ENCODE measurements at places on chromosomes 6 and 20.

- no peak for DNase-seq
Observed at GRCh38 chr20:2305946-2306345, 10.1 kb downstream of the TGM3 start.

- no peak for DNase-seq
Observed at GRCh38 chr6:77038807-77039206, 424.5 kb downstream of the HTR1B start.

DNA sequence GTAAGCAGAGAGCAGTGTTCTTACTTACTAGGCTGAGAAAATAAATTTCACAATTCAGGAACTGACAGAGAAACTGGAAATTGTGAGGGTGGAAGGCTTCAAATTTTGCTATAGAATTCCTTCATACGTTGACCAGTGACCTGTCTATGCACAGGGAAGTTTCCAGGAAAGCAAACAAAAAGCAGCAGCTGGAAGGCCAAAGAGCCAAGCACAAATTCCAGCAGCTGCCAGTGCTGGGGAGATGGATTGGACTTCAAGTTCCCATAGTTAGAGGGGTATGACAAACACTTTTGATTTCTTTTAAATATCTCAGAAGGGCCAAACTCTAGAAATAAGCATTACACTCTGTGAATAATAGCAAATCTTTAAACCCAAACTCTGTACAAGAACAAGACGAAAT, 299.1 kb upstream of the KCNQ5 start:
- no peak for DNase-seq

DNA sequence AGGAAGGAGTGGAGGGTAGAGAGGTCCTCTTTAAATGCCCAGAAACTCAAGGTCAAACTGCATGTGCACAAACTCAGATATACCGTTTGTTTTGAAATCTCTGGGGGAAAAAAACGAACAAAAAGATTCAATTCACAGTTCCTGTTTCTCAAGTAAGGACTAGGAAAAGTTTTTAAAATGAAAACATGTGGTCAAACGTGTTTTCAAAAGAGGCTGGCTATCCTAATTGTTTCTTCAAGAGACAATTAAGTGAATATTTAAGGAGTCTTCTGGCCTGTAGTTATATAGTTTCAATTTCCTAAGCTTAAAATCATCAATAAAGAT, 3.1 kb downstream of the RSPO3 start:
- no peak for DNase-seq

GRCh38 chr20:61072398-61072797, 179.7 kb upstream of the CDH4 start:
- DNase-seq = no peak

GRCh38 chr6:108589244-108589791, 28.6 kb downstream of the FOXO3 start:
- DNase-seq = peak; percentile 60

DNA sequence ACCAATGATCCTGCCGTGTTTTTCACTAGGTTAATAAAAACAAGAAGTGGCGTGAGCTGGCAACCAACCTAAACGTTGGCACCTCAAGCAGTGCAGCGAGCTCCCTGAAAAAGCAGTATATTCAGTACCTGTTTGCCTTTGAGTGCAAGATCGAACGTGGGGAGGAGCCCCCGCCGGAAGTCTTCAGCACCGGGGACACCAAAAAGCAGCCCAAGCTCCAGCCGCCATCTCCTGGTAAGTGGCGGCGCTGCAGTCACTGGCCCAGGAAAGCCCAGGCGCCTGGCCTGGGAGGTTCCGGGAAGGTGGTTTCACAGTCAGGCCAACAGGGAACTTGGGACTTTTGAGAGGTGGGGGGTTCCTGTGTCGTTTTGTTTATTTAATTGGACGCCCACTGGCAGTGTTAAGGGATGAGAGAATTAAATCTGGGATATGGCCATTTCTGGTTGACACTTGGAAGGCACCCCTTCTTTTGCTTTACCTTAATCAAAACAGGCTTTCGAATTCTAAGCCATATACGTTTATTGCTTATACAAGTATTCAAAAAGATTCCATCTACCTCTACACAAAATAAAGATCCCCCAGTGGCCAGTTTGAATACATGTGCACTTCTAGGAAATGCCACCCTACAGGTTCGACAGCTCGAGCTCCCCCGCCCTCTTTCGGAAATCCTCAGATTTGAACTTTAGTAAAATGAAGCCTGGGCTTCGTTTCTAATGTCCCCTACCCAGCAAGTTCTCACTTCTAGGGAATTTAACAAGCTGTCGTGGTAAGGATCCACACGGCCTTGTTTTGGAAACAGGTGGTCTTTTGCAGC, 138.9 kb downstream of the TMEM242 start:
- peak; percentile 57 for DNase-seq

DNA sequence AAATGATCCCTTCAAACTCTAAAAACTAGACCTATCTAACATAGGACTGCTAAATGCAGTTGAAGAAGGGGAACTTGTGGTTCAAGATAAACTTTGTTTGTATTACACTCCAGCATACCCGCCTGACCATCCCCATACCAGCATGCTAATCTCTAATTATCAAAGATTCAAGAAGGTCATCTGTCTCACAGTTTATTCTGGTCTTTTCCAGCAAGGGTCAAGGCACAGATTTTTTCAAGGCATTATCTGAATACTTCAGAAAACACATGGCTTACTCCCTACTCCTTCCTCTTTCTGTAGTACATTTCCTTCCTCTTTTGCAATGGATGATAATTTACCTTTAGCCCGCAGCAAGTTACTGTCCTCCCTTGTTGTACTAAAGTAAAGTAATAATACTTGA, 174.1 kb downstream of the PKHD1 start:
- no peak for DNase-seq

DNA sequence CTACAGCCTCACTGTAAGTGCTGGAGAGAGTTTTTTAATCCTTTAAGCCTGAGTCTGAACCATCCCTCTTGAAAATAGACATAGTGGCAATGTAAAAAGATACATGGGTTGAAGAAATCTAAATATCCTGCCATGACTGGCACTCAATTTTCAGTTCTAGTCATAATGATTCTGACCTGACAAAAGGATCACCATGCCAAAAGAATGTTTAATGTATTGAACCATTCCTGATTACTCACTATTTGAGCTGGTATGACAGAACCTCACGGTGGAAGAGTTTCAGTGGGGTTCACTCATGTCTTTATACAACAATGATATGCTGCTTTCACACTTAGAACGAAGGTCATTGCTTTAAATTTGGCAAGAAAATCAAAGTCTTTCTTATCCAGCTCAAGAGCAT, 93.4 kb downstream of the HIVEP2 start:
- no peak for DNase-seq

- DNase-seq = no peak
Observed at GRCh38 chr6:144153260-144153659, 2.9 kb downstream of the STX11 start.

DNA sequence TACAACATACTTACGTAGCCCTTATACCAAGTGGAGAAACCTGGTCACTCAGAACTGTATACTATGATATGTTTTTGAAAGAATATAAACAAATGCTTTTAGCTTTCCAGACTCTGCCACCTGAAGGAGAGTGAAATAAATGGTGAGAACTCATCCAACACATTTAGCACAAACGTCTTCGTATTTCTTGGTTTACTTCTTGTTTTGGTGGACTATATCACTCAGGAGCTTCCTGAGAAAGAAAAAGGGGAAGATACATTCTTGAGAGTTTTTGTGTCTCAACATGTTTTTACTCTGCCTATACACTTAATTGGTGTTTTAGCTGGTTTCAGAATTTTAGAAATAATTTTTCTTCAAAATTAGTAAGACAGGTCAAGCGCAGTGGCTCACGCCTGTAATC, 19.4 kb upstream of the CTAGE9 start:
- DNase-seq = no peak

GRCh38 chr6:3712827-3713665, 38.5 kb downstream of the PXDC1 start:
- no peak for DNase-seq

- no peak for DNase-seq
Observed at GRCh38 chr6:145204301-145204700, 531.0 kb downstream of the EPM2A start.

DNA sequence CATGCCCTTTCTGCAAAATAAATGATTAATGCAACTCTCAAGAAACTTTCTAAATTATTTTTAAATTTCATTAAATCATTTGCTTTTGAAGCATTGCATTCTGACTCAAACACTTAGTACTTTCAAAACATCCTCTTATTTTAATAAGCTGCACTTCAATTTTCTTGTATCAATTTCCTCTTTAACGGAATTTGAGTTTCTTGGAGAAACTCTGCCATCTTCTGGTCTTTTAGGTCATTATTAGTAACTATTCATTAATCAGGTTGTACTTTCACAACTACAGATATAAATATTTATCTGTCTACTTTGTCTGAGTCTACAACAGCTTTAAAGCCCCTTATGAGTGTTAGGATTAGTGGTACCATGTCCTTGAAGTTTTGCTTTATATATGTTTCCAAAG, 30.2 kb downstream of the TMX4 start:
- DNase-seq = no peak

GRCh38 chr6:99979953-99980352, 14.1 kb downstream of the MCHR2 start:
- no peak for DNase-seq

DNA sequence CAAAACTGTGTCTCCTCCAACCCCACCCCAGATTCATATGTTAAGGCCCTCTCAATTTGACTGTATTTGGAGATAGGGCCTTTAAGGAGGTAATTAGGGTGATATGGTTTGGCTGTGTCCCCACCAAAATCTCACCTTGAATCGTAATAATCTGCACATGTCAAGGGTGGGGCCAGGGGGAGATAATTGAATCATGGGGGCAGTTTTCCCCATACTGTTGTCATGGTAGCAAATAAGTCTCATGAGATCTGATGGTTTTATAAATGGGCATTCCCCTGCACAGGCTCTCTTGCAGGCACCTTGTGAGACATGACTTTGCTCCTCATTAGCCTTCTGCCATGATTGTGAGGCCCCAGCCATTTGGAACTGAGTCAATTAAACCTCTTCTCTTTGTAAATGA, 46.6 kb upstream of the TOX2 start:
- DNase-seq = no peak

DNA sequence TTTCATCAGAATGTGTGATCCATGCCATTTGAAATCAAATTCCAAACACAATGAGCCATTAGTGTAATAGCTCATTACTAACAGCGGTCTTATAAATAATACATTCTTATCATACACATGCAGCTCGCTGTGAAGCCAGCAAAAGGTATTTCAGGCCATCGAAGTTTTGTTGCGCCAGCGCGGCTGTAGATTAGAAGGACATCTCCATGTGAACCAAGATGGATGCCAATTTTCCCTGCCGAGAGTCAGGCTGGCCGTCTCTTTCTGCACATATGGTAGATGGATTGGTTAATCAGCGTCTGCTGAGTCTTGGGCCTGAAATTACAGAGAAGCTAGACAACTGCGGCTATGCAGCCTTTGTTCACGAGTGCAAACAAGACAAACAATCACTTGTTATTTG, 44.1 kb downstream of the CFAP61 start:
- no peak for DNase-seq

DNA sequence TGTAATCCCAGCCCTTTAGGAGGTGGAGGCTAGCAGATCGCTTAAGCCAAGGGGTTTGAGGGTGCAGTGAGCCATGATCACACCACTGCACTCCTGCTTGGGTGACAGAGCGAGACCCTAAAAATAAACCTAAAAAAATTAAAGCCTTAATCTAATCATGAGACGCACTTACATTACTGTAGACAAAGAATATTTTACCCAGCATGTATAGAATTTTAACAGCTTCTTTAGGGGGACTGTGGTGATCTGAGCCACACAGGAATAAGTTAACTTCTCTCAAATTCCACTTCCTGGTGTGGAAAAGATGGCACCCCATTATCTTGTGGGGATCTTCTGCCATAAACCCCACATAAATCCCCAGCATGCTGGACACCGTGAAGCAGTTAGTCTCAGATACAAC, 2.3 kb upstream of the OOEP start:
- DNase-seq = no peak

DNA sequence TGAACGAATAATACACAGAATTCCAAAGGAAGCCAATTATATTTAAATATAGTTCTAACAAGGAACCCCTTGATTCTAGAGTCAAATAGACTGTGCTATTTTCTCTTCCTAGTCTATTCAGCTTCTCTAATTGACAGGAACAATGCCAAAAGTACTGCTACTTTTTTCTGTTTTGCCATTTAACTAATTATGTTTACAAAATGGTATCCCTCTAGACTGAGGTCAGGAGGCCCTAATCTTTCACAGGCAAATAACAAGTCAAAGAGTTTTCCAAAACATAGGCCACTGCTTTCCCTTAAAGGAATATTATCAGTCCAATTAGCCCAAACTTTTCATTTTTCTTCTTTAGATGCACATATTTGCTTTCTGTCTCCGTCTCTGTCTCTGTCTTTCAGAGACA, 539.3 kb downstream of the RFPL4B start:
- no peak for DNase-seq

GRCh38 chr6:131791476-131791875, 16.3 kb upstream of the ENPP1 start:
- no peak for DNase-seq

DNA sequence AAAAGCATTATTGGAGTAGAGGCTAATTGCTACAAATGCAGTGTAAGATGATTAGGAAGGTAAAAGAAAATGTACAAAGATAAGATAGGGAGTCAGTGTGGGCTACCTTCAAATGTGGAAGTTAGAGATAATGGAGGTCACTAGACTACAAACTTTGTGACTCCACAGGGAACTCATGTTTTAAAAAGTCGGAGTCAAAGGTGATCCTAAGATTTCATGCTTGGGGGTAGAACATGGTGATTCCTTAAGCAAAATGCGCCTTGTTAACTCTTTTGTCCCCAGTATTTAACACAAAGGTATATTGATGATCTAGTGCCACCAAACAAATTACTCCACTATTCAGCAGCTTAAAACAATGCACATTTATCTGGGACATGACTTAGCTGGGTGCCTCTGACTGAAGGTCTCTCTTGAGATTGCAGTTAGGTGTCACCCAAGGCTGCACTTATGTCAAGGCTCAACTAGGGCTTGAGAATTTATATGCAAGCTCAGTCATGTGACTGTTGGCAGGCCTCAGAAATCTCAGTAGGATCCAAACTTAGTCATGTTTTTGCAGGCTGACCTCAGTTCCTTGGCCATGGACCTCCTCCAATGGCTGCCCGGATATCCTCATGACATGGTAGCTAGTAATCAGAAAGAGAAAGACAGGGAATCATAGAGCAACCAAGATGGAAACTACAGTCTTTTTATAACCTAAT, 11.4 kb upstream of the SNX9 start:
- DNase-seq = no peak

- no peak for DNase-seq
Observed at GRCh38 chr6:71766796-71767195, 119.6 kb upstream of the RIMS1 start.

GRCh38 chr20:13105039-13105438, 96.3 kb downstream of the SPTLC3 start:
- no peak for DNase-seq

DNA sequence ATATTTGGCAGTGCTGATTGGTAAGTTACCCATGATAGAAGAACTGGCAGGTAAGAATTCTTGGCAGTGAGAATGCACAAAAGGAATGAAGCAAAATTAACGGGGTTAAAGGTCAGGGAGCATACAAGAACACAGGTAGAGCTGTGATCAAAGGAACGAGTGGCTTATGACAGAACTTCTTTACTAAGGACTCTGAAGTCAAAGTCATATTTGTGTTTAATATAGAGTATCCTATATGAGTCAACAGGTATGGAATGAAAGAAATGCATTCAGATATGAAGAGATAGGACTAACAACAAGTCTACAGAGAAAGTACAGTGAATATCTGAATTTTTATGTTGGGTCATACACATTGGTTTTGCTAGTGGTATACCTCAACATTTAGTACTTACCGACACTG, 209.0 kb upstream of the CITED2 start:
- DNase-seq = no peak

- DNase-seq = no peak
Observed at GRCh38 chr6:155389130-155389529, 66.5 kb downstream of the NOX3 start.

All from H1 (cell line).